ENCODE measurements at places on chromosomes 4 and X.

- DNase-seq: no peak
These were observed 58.1 kb downstream of the TMEM164 start for GRCh38 chrX:110060846-110061537.

GRCh38 chr4:15002659-15003400 is 549 bp downstream of the CPEB2 start:
- DNase-seq: peak; percentile 72

GRCh38 chr4:10032625-10033024 is 11.3 kb upstream of the SLC2A9 start:
- DNase-seq: no peak

DNA sequence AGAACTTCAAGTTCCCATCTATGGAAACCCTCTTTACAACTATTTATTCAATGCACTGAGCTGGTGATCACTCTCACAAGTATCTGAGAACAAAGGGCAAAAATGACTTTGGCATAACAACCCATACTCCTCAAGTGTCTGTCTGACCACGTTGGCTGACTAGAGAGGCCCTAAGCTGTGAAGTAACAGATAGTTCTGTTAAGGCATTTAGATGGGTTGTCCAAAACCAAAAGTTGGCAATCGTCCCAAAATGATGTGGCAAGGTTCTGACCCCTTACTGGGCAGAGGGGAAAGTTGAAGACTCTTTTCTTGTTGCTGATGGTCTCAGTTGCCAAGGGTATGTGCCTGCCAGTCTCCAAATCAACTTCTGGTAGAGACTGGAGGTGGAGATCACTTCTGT is 524.8 kb downstream of the PPARGC1A start:
- no peak for DNase-seq

GRCh38 chrX:9336456-9336855 is 128.4 kb upstream of the TBL1X start:
- DNase-seq: no peak

DNA sequence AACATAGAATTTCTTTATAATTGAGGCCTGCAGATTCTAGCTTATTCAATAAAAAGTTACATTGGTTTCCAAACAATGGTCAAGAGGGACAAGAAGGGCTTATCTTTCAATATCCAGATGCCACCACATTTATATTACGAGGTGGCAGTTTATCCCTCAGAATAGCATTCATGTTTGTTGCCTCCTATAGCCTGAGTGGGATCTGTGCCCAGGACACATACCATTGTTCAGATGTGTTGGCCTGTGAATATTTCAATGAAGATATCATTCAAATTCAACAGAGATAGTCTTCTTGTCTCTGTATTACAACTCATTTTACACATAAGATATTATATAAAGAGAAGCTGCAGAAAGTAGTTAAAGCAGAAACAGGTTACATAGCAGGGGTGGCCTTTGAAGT is 20.5 kb downstream of the GLRB start:
- DNase-seq: no peak

DNA sequence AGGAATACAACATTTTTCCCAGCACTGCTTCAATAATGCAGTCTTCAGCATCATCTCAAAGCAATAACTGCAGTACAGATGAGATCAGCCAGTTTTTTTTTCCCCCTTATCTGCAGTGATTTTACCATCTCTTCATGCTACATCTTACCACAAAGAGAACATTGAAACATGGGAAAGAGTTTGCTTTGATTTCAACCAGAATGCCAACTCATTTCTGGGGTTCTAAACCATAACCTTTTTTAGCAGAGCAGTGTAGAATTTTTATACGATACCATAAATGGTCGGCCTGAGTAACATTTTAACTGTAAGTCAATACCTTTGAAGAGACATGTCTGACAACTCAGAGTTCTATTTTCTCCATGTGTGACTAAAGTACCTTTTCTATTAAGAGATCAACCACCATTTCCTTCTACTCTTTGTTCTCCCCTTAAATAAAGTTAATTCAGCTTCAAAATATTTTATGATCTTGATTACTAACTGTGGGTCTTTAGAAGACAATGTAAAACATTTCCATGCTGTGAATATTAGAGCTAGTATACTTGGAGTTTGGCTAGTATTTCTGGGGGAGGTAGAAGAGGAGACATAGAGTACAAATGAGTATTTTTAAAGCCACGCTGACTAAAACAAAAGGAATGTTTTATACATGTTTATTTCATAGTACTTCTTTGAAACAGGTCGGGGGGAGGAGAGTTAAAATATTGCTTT is 69.1 kb downstream of the TET2 start:
- DNase-seq: no peak

GRCh38 chr4:8039290-8039689 is 99.6 kb upstream of the AFAP1 start:
- DNase-seq: no peak

DNA sequence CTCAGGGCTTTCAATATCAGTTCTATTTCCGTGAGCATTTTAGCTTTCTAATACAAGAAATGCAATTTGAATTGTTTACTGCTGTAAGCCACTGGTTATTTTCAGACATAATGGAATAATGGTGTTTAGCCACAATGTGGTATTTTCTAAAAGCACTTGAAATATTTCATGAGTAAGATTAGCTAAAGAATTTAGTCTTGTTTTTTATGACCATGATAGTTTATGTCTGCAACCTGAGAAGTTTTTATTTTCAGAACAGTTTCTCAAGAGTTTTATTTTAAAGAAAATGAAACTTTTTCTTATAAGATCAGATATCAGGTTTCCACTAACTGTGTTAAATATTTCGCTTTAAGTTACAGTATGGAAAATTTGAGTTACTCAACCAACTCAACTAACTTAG is 60.2 kb downstream of the SLIT2 start:
- no peak for DNase-seq

GRCh38 chr4:15809058-15809457 is 30.9 kb downstream of the CD38 start:
- DNase-seq: no peak

GRCh38 chr4:189823591-189823990 is 117.1 kb upstream of the FRG1 start:
- no peak for DNase-seq

- DNase-seq: no peak
These were observed 17.7 kb downstream of the SNX25 start for GRCh38 chr4:185227131-185227551.

DNA sequence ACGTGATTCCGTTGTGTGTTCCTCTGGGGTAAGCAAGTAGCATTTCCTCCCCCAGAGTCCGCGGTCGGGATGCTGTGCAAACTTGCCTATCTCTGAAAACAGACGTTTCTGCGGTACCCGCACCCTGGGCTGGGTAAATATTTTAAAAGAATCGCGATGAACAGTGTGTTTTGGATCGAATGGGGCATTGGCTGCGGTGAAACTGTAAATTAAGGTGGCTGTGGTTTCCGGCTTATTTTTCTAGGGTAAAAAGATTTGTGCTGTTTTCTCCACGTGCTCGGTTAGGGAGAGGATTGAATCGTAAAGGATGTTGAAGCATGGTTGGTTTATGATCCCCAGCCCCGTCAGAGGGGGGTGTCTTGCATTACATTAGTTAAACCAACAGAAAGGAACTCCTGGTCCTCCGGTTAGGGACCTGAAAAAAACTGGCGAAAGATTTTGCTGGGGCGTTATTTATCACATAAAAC is 1.2 kb downstream of the HHIP start:
- DNase-seq: peak; percentile 14

DNA sequence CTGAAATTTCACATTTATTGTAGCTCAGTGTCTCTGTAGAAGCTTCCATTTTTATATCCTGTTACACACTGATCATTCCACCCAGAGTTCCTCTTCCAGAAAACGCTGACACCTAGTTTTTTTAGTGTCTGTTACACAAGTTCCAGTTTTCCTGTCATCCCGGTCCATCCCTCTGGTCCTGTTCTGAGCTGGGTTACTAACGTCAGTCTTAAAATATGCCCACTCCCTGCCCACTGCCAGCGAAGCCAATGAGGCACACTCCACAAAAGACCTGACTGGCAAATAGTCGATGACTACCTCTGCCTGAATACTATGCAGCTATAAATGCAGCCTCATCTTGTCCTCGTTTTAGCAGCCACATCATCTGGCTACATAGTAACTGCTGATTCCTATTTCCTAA is 30.9 kb upstream of the DDX3X start:
- DNase-seq: no peak

GRCh38 chr4:4888695-4889094 is 29.2 kb downstream of the MSX1 start:
- no peak for DNase-seq

DNA sequence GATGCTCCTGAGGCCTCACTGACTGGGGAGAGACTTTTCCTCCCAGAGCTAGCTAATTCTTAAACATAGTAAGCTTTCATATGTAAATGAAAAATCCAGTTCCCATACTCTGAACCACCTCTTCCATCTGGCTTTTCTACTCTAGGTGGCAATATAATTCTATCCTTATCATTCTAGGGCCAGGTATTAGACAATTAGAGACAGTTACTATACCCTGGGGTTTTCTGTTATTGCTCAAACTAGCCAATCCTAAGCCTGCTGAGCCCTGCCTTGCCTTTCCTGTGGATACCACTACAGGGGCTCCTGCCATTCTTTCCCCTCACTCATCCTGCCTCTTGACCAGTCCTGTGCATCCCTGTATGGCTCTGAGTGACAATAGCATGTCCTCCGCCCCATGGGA is 552.0 kb downstream of the STIM2 start:
- DNase-seq: no peak

DNA sequence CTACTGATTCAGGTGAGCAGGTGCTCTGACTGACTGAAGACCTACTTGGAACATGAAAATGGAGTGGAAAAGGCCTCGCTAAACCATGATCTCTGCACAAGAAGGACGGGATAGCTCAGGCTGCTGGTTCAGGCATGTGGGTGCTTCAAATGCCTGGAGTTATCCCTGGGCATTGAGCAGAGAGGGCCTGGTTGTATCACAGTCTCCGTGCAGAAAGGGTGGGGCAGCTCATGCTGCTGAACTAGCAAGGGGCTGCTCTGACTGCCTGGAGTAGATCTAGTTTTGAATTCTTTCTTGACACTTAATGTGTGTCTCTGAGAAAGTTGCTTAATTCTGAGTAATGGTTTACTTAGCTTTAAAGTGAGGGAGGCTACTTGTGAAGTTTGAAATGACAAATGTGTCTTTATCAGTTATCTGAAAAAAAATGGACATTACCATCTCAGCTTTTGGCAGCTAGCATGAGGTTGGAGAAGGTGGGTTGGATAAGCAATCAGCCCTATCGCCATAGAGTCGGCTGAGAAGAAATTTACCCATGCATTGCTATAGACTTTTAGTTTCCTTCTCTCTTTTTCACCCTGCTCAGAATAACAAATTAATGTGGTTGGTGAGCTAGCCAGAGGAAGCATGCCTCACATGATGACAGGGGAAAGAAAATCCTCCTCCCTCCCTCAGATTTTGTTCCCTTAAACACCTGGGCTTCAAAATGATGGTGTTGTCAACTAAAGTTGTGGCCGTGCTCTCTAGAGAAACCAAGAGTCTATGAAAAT is 832.4 kb downstream of the STIM2 start:
- DNase-seq: no peak

DNA sequence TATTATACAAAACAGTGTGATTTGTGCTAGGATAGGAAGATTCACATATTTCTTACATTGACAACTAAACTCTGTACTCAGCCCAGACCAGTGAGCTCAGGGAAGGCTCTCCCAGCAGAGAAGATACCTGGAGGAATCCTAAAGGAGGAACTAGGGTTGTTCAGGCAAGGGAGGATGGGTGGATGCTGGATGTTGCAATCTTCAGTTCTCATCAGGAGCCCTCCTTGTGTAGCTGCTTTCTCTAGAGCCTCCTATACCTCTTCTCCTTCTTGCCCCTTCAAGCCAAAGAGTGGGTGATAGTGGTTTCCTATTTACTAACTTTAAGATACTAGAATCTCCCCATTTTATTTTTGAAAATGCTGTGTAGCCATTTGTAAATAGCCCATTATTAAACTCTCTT is 117.3 kb downstream of the NKX6-1 start:
- DNase-seq: no peak

- no peak for DNase-seq
These were observed 31.0 kb downstream of the RAB40A start for GRCh38 chrX:103488332-103488731.

GRCh38 chr4:47942081-47942819 is 27.9 kb upstream of the NFXL1 start:
- DNase-seq: no peak
